ENCODE measurements at places on chromosomes 3 and 15.

DNA sequence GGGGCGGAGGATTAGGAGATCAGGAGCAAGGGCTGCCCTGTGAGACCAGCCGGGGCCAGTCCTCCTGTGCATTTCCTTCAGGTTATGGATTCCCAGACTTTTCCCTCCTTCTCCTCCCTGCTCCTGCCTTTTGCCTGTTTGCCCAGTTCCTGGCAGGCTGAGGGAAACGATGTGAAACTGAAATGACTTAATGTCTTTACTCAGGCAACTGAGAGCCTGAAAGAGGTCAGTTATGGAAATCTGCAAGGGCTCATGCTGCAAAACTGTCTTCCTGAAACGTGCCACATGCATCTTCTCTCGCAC lies 57.2 kb downstream of the MESD start:
- no peak for DNase-seq

- DNase-seq = peak; percentile 76
Measured at GRCh38 chr3:69013253-69014021, at the start of gene EOGT. Gene EOGT (minus strand): TSS chr3:69013684. CDS start chr3:69009846, 3,838 bp downstream.

DNA sequence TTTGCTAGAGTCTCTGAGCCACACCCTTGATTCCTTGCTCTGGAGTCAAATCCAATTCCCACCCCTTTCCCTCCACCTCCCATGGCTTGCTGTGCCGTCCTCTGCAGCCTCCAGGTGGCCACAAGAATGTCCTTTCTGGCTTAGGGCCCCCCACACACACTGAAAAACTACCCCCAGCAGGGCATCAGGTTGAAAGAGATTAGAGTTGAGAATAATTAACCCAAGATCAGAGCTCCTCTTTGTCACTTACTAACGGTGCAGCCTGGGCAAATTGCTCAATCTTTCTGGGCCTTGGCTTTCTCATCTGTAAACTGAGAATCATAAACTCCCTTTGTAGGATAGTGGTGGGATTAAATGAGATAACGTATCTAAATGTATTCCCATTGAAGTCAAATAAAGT lies 78.5 kb downstream of the MRPL46 start:
- no peak for DNase-seq

- DNase-seq = no peak
Measured at GRCh38 chr3:158935846-158936245, 134.0 kb downstream of the MFSD1 start.

DNA sequence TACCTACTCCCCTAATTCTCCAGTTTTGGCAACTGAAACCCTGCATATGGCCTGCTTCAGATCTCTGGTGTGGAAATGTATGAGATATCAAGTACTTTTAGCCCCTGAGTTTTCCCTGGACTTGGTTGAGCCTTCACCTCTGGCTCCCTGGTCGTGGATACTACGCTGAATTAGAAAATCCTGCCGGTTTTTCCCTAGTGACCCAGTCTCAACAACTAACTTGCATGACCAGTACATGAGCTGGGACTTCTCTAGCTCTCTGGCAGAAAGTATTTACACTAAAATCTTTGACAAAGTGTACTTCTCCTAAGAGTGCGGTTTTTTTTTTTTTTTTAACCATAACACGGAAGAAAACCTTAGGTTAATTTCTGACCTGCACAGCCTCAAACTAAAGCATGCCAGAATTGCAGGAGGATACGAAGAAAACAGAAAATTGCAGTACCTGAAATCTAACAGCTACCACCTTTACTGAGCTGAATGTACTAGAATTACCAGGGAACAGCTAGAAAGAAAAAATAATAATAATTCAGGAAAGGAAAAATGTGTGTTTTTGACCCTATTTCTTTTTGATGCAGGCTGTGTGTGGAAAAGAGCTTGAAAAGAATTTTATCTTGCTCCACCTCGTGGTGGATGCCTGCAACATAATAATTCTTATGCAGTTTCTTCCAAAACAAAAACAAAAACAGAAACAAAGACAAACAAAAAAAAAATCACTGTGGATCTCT lies 165.6 kb downstream of the GMNC start:
- DNase-seq = no peak

DNA sequence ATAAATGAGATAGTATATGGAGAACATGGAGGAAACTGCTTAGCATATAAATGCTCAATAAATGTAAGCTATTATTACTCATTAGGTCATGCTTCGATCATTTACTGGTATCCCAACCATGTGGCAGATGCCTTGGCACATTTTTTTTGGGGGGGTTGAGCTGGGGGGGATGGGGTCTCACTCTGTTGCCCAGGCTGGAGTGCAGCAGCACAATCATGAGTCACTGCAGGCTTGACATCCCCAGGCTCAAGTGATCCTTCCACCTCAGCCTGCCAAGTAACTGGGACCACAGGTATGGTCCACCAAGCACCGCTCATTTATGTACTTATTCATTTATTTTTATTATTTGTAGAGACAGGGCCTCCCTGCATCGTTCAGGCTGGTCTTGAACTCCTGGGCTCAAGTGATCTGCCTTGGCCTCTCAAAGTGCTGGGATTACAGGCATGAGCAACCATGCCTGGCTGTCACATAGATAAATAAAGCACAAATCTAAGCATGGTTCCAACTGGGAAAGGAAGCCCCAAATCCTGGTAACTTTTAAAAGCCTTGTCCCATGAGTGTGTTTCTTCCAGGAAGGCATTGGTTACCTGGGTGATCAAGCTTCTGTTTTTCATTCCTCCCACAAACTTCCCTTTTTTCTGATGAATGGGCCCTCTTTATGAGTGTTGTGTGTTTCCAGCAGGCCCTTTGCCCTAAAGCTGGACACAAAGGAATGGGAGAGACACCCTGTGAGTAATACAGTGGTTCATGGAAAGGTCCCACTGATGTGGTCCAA lies 147.4 kb upstream of the UMPS start:
- no peak for DNase-seq

- DNase-seq = no peak
Measured at GRCh38 chr15:53982071-53982680, 3.9 kb downstream of the UNC13C start.

- DNase-seq = no peak
Measured at GRCh38 chr3:42894698-42895579, 11.0 kb upstream of the ZNF662 start.

DNA sequence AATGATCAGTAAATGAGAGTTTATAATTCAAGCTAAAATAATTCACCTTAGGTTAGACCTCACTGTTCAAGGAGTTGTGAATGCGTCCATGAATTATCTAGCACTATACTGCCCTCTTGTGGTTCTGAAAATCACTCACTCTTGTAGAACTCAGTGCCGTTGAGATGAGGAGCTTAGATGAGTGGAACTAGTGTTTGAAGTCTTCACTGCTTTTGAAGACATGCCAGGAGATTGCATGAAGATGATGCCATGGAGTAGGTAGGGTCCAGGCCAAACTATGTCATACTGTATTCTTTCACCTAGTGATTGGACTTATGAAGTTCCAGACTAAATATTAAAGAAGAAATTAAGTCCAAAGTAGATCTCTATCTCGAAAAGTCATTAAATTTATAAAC lies 28.8 kb downstream of the LYSMD4 start:
- DNase-seq = no peak

DNA sequence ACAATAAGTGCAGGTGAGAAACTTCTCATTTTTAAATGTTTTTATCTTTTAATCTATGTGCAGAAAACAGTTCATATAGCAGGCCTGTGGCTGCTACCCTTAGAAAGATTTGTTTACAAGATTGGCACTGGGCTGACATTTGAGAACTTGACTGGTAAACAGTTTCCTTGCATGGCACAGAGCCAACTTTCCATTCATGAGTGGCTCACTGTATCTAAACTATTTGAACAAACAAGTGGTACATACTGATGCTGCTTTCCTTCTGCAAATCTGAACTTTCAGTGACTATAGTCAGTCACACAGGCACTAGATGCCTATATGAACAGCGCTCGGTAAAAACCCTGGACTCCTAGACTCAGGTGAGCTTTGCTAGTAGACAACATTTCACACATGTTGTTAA lies 6.3 kb upstream of the GTPBP8 start:
- no peak for DNase-seq

DNA sequence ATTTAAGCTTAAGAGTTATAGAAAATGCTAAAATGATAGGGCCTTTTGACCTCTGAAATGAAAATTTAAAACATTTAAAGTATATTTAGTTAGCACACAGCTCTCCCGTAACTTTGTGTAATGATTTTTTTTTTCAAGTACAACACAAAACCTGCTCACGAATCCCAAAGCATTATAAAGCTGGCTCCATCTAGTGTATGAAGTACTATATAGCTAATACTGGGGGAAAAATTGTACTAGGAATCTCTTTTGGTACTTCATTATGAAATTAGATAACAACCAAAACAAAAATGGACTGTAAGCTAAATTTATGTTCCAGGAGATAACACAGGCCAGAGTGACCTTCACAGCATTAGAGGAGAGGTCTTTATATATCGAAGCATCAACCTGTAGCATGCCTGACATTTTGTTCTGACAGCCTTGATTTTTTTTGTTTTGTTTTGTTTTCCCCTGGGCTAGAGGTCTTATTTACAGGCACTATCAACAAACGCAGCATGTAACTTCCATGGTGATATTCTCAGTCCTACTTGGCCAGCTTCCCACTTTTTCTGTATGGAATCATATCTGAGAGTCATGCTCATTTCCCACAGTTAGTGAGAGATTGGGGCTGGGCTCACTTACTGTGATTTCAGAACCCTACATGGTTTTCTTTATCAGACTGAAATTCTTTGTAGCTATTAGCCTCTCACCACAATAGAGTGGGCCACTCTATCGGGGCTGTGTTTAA lies 116.3 kb downstream of the MITF start:
- no peak for DNase-seq

DNA sequence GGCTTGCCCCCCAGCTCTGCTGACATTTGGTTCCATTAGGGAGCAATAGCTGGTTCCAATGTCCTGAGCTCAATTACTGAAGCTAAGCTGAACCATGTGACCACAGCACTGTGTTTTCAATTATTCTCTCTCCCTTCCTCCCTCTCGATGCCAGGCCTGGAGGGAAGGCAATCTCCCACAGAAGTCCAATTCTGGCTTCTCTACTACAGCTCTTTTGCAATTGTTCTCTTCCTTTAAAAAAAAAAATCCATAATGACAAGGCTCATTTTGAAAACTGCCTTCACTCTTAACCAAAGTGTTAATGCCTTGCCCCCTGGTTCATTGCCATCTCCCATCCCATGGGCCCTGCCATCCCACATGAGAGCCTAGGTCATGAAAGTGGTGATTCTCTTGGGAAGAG lies 24.8 kb downstream of the IL16 start:
- DNase-seq = no peak

- DNase-seq = no peak
Measured at GRCh38 chr15:84671211-84671610, 13.2 kb upstream of the NMB start.

- no peak for DNase-seq
Measured at GRCh38 chr3:40924559-40925141, 274.7 kb upstream of the CTNNB1 start.

GRCh38 chr3:108877901-108878300 lies 55.3 kb downstream of the TRAT1 start:
- DNase-seq = no peak

DNA sequence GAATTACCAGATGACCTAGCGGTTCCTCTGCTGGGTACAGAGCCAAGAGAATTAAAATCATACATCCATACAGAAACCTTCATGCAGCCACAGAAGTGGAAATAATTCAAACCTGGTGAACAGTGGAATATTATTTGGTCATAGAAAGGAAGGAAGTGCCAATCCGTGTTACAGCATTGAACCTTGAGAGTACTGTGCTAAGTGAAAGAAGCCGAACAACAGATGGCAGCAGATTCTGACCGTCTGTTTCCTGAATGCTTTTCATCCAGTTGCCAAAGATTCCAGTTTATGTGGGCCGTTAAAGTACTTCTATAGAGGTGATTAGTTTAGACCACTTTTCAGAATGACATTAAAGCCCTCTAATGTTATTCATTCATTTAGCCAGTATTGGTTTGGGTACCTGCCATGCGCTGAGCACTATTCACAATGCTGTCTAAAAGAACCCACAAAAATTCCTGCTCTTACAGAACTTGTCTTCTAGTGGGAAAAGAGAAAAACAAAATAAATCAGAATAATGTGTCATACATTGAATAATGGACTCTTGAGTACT lies 45.8 kb upstream of the SENP5 start:
- no peak for DNase-seq

DNA sequence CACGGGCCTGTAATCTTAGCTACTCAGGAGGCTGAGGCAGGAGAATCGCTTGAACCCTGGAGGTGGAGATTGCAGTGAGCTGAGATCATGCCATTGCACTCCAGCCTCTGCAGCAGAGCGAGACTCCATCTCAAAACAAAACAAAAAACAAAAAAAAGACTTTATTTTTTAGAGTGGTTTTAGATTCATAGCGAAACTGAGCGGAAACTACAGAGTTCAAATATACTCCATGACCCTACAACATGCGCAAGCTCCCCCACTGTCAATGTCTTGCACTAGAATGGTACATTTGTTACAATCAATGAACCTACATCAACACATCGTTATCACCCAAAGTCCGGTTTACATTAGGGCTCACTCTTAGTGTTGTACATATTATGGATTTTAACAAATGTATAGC lies 2.2 kb upstream of the CRTAP start:
- no peak for DNase-seq

DNA sequence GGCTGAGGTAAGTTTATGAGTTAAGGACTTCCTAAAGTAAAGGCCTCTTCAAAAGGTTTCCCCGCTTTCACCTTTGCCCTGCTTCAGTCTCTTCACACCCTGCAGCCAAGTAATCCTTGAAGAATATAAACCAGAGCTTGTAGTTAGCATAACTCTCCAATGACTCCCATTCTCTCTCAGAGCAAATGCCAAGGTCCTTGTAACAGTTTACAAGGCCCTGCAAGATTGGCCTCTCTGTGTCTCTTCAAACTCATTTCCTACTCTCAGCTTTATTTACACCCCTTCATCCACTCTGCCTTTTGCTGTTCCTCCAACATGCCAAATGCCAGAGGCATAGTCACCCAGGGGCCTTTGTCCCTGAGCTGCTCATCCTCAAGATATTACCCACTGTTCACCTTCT lies 60.5 kb upstream of the MME start:
- no peak for DNase-seq

DNA sequence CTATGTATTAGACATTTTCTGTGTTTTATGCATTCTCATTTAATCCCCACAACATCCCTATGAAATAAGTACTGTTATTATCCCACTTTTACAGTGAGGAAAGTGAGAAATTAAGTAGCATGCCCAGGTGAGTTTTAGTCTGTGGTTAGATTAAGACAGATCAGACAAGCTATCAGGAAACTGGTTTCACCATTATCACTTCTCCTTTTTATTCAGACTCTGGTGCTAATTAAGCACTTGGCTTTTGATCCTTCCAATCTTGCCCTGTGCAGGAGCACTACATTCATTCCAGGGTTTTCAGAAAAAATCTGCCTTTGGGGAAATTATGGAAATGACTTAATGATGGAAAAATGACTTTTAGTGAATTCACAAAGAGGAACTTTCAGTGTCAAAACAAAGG lies 115.2 kb downstream of the TMEM108 start:
- no peak for DNase-seq

- no peak for DNase-seq
Measured at GRCh38 chr3:39144095-39144747, 9.2 kb downstream of the CSRNP1 start.

GRCh38 chr15:98924401-98925049 lies 83.1 kb downstream of the PGPEP1L start:
- DNase-seq = no peak
